ENCODE measurements at places on chromosomes 3 and 15. TPM values are rescaled to one million over a fixed set of nuclear protein-coding genes. Genes with fewer than 3 reads are reported as not detected.

The DPPA4 gene
- not detected for total RNA-seq

The LYZL4 gene
- total RNA-seq: not detected

The CPLX3 gene
- total RNA-seq: not detected

The SKOR1 gene
- total RNA-seq: under 0.01 TPM

The LEKR1 gene
- 0.58 TPM for total RNA-seq

Measured in myometrial cell (primary cell).